Suprapubic skin (tissue), 4 donors: ENCODE measurements at places on chromosomes 12 and 14.

GRCh38 chr14:97113339-97113738 lies 316.2 kb downstream of the VRK1 start:
- DNase-seq, result no peak

GRCh38 chr14:76389841-76390240 lies 13.9 kb downstream of the ESRRB start:
- DNase-seq, result no peak

DNA sequence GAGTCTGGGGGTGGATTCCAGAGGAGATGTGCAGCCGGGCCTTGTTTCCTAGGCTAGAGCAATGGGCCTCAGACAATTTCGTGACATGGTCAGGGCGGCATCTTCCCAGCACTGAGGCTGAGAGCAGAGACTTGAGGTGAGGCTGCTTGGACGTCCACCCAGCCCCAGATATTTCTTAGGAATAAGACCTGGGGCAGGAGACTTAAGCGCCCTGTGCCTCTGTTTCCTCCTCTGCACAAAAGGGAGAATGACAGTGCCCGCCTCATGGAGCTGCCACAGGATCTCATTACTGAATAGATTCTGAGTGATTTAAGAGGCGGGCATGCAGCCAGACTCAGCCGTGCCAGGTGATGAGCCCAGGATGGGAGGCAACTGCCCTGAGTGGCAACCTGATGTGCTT lies 297.9 kb upstream of the SFSWAP start:
- DNase-seq, result no peak

DNA sequence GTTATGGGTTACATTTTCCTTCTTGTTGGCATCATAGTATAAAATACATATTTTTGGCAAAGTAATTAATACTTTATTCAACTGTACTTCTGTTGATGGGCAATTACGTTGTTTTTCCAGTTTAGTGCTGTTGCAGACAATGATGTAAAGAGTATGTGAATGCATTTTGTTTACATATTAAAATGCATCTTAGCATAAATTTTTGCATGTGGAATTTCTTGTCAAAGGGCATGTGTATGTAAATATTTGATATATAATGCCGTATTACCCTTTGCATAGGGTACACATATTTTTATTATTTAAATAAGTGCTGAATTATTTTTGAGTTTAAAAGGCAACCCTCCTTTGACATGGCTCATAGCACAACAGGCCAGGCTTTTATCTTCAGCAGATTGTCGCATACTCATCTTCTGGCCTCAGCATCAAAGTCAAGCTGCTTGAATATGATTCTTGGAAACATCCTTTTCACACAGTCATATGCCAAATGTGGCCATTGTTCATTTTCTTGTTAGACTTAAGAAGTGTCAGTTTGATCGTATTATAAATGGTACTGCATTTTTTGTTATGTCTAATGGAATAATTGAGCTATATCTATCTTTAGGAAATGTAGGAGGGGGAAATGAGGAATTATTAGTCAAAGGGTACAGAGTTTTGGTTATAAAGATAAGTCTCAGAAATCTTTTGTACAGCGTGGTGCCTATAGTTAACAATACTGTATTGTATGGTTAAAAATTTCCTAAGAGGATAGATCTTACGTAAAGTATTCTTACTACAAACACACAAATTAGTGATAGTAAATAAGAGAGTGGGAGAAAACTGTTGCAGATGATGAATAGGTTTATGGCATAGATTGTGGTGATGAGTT lies 138.5 kb downstream of the FUT8 start:
- no peak for DNase-seq

- no peak for DNase-seq
Observed at GRCh38 chr14:55638665-55639064, 58.7 kb downstream of the KTN1 start.

DNA sequence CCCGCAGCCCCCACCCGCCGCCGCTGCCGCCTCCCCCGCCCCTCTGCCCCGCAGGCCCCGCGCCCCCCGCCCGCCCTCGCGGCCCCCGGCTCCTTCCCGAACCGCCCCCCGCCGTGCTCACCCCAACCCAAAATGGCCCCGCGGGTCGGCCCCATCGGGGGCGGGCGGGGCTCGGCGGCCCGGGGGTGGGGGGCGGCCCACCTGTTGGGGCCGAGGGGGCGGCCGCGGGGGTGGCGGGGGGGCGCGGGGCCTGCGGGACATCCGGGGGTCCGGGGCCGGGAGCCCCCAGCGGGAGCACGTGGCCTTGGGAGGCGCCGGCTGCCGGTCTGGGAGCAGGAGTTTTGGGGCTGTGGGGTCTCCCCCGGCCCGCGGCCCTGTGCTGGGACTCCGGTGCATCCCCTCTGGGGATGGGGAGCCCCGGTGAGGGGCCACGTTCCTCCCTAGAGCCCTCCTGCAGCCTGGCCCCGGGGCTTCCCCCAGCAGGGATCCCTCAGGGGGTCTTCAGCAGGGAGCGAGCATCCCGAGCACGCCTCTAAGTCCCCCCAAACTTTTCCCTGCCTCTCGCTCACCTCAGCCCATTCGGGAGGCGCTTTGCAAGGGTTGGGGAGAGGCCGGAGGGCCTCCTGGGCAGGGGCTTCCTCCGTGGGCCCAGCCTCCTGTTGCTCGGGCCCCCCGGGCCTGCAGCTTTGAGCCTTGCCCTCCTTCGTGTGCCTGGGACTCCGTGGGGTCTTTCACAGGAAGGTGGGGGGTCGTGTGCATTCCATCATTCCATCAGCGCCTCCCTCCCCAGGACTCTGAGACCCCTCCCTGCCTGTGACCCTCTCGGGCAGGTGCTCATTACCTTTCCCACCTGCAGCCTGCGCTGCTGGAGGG lies 710 bp downstream of the MTA1 start:
- no peak for DNase-seq

GRCh38 chr12:53854701-53855316 lies 83.8 kb upstream of the HOXC13 start:
- peak; percentile 21 for DNase-seq

GRCh38 chr12:119432949-119433348 lies 98.4 kb downstream of the CCDC60 start:
- no peak for DNase-seq

- DNase-seq, result no peak
Observed at GRCh38 chr14:59664741-59665140, 88.1 kb upstream of the CCDC175 start.

GRCh38 chr12:72747111-72747849 lies 475.1 kb downstream of the TRHDE start:
- no peak for DNase-seq
